ENCODE measurements at places on chromosomes 7 and 10. TPM values are rescaled to one million over a fixed set of nuclear protein-coding genes. Genes with fewer than 3 reads are reported as not detected.

GRCh38 chr7:14305233-14305866 lies 315.9 kb upstream of the ETV1 start:
- no peak for DNase-seq

DNA sequence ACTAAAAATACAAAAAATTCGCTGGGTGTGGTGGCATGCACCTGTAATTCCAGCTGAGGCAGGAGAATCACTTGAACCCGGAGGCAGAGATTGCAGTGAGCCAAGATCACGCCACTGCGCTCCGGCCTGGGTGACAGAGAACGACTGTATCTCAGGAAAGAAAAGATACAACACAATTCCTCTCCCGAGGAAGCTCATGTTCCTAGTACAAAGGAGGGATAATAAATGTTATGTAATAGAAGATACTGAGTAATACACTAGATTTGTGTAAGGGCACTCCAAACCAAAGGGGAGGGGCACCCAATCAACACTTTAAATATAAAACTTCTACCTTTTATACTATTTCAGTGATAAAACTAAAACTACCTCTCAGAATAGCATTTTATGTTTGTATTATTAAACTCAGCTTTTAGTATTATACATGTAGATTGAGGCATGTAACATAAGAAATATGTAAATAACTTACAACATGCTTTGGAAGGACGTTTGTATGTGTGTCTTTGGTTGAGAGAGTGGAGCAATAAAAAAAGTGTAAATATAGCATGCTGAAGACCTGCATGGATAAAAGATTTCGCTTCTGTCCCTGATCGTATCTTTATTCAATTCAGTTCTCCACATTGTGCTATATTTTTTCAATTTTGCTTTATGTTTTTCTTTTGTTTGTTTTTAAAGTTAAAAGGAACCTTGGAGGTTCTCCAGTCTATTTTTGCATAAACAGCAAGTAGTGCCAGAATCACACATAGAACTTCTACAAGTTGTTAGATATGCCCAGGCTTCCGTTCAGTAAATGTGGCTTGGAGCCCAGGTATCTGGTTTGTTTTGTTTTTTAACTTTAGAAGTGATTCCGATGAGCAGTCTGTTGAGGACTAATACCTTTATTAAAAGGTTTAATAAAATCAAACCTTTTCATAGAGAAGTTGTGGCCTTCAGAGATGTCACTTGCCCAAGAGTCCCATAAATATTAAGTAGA lies 71.9 kb downstream of the WAC start:
- DNase-seq = no peak

CYP3A4 gene
- not detected for total RNA-seq

DNA sequence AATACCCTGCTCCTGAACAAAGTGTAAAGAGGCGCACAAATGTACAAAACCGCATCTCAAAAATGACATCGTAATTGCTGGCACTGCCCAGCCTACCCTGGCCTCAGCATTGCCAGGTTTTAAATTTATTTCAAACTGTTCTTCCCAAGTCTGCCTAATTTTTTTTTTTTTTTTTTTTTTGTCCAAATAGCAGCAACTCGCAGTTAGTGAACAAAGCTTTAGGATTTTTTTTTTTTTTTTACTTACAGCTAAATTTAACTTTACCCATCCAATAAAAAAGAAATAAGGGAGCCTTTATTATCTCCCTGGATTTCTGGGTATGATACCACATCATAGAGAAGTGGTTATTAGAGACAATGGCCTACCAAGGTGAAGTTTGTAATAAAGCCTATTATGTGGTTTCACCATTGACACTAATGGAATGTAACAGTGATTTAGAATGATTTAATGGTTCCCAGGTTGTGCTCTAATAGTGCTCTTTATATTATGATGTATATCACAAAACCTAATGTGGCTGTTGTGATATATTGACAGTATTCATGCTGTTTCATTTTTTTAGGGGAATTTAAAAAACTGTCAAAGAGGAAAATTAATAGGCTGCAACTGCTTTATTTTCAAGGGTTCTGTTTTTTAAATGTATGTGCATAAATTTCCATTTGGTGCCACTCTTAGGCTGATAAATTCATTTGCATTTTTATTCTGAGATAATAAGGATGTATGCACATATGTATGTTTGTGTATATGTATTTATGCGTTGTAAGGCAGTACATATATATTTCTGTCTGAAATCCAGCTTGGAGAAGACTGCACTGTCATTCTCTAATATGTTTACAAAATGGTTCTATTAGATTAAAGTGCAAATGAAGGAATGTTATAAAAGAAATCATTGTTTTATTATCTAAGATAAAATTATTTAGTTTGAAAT lies 309.0 kb downstream of the TFEC start:
- no peak for DNase-seq

DNA sequence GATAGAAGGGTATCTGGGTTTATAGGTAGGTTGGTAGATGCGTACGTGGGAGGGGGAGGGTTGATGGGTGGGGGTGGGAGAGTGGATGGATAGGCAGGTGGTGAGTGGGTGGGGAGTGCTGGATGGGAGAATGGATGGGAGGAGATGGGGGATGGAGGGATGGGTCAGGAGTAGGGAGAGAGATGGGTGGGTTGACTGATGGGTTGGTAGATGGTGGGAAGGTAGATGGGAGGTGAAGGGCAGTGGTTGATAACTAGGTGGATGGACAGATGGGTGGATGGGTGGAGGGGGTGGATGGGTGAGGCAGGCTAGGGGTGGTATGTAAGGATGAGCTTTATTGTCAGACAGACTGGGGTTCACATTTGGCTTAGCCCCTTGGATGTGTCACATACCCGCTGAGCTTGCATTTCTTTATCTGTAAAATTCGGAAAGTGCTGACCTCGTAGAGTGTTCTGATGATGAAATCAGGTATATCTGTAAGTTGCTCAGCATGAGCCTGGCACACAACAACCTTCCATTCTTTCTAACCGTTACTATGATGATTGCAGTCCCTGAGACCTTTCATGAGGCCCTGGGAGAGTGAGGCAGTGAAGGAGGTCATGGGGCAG lies 34.3 kb downstream of the SLIT1 start:
- DNase-seq = no peak

GRCh38 chr10:5647507-5648240 lies 18.7 kb downstream of the ASB13 start:
- DNase-seq = peak; percentile 47

SFTPA1 gene
- 0.83 TPM for total RNA-seq

DNA sequence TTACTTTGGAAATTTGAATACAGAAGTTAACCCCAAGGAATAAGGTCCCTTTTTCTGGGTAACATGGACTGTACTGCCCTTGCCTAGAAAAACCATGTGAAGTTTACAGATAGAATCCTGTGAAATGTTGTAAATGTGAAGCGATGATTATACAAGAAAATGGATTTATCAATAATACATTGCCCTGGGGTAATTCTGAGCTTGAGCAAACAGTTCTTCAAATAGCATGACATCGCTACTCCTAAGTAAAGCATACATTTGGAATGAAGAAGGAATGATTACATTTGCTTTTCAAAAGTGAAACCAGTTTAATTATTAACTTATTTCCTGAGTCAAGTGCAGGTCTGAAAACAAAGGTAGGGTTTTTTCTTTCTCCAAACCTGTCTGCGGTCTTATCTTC lies 43.3 kb upstream of the FZD8 start:
- DNase-seq = no peak

- DNase-seq = no peak
Measured at GRCh38 chr10:64275774-64276173, 754.6 kb downstream of the REEP3 start.

DNA sequence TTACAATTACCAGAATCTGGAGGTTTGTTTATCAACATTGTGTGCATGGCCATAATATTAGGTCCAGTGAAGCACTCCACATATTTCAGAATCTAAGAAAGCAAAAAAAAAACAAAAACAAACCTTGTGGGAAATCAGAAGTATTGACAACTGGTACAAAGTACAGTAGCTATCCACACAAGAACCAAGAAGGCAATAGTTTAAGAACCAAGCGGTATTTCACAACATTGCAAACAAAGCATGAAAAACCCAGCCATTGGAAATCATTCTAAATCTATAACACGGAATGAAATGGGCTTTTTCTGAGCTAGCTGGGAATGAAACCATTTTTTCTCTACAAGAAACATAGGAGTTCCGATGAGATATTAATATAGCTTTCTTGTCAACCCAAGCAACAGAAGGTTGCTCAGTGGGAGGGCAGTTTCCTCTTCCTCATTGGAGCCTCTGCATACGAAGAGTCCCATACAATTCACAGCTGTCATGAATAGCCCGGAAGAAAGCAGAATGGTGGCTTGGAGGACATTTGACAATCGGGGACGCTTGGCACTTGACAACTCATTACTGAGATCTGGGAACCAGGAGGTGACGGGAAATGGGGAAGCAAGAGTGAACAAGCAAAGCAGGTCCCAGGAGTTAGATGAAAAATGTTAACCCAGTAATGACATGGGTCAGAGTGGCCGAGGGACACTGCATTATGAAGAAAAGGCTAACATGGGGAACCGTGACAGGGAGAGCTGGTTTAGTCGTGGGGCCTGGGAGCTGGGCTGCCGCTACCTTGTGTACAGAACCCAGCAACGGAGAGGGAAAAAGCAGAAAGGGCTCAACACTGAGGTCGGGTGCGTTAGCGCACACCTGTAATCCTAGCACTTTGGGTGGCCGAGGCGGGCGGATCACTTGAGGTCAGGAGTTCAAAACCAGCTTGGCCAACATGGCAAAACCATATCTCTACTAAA lies 7.8 kb downstream of the PHYH start:
- DNase-seq = peak; percentile 30

All from posterior vena cava (tissue), 2 donors.